ENCODE measurements at places on chromosomes 3 and 15.

GRCh38 chr15:69718436-69718835 is 265.8 kb downstream of the RPLP1 start:
- no peak for DNase-seq

GRCh38 chr15:34582461-34583371 is 735 bp downstream of the GOLGA8B start:
- peak; percentile 21 for DNase-seq

DNA sequence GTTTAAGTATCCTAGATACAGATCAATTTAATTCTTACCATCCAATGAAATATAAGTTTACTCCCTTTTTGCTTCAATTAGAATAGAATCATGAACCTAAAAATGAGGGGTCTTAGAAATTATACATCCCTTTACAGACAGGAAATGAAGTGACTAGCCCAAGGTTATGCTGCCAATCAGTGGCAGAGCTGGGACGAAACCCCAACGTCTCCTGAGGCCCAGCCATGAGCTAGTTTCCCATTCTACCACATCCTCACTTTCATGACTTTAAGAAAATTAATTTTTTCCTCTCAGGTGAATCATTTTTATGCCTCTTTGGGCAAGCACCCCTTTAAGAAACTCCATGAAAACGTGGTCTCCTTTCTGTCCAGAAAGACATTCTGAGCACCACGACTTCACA is 11.2 kb downstream of the LRIG1 start:
- no peak for DNase-seq

DNA sequence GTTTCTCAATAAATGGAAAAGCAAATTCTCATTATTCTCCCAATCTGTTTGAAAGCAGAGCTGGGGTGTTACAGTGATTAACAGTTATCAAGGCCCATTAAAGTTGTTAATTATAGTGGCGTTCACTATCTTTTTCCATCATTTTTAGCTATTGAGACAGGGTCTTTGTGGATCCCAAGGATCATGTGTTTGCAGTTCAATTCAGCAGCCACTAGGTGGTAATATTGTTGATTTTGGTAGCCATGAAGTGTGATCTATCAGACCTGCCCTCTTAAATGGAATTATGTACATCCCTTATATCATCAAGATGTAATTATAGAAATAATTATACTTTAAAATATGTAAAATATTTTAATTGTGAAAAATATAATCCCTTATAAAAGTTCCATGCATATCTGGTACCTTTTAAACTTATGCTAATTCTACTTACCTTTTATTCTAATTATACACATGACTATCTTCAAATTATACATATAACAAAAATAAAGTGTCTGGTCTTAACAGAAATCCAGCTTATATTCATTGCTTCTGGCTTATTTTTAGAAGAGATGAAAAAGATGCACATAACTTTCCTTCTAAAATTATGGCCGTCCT is 126.4 kb downstream of the GREM1 start:
- no peak for DNase-seq

DNA sequence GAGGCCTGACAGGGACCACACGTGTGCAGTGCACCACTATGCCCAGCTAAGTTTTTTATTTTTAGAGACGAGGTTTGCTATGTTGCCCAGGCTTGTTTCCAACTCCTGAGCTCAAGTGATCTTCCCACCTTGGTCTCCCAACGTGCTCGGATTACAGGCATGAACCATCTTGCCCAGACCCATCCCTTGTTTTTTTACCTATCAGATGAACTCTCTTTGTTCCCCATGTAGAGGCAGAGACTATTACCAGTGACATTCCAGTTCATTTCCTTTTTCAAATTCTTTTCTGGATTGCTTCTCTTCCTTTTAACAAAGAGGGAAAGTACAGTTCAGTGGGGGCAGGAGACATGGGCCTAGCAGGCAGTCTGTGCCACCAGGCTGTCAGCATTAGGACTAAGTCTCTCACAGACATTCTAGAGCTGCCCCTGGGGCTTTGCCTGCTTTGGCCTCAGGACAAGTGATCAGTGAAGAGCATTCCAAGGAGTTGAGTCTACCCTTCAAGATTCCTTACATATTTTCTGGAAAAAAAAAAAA is 103.5 kb upstream of the SLC7A14 start:
- no peak for DNase-seq

GRCh38 chr3:47705391-47705790 is 76.3 kb downstream of the SMARCC1 start:
- no peak for DNase-seq

GRCh38 chr3:80688814-80689213 is 921.0 kb upstream of the ROBO1 start:
- DNase-seq, result peak; percentile 5
